ENCODE measurements at places on chromosomes 7 and 10. TPM values are rescaled to one million over a fixed set of nuclear protein-coding genes. Genes with fewer than 3 reads are reported as not detected.
A peak's percentile ranks its signal among the peaks of the same experiment; 100 is the strongest.

DNA sequence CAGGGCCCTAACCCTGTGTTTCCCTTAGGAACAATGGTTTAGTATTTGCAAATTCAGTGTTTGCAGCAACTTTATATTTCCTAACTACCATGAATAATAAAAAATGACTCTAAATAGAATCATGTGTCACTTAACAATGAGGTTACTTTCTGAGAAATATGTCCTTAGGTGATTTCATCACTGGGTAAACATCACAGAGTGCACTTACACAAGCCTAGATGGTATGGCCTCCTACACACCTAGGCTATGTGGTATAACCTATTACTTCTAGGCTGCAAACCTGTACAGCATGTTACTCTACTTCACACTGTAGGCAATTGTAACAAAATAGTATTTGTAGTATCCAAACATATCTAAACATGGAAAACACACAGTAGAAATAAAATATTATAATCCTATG is 1174.6 kb upstream of the LRRTM3 start:
- no peak for DNase-seq

NKX1-2 gene
- not detected for total RNA-seq

GRCh38 chr7:104497379-104497967 is 169.1 kb downstream of the LHFPL3 start:
- DNase-seq, result no peak

TCAF1 gene
- total RNA-seq, result 36.1 TPM

PRPS1L1 gene
- total RNA-seq, result not detected

GRCh38 chr10:58030208-58030607 is 237.5 kb downstream of the IPMK start:
- DNase-seq, result no peak

- DNase-seq, result no peak
Observed at GRCh38 chr7:137953665-137954470, 48.0 kb downstream of the CREB3L2 start.

DNA sequence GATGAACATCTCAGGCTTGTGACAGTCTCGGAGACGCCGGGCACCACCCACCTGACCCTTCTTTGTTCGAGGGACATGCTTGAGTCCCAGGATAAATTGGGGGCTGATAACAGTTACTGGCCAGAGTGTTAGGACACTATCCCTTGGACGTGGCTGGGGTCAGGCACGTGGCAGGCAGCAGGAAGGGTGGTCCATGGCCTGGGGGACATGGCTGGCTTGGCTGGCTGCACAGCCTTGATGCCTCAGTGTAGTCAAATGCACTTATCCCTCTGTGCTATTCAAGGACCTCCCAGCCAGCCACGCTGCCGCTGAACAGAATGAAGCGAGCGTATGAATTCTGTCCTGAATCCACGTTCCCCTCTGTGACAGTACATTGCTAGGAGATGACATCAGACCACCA is 662.0 kb upstream of the FOXK1 start:
- DNase-seq, result no peak

GRCh38 chr10:70477661-70478162 is 855 bp upstream of the PALD1 start:
- DNase-seq, result no peak

- DNase-seq, result no peak
Observed at GRCh38 chr7:150968734-150969372, 9.3 kb downstream of the KCNH2 start.

- DNase-seq, result peak; percentile 72
Observed at GRCh38 chr10:123995082-123995460, 98.3 kb downstream of the CHST15 start.

MNX1 gene
- not detected for total RNA-seq

- no peak for DNase-seq
Observed at GRCh38 chr7:12398186-12398585, 5.5 kb downstream of the VWDE start.

DNA sequence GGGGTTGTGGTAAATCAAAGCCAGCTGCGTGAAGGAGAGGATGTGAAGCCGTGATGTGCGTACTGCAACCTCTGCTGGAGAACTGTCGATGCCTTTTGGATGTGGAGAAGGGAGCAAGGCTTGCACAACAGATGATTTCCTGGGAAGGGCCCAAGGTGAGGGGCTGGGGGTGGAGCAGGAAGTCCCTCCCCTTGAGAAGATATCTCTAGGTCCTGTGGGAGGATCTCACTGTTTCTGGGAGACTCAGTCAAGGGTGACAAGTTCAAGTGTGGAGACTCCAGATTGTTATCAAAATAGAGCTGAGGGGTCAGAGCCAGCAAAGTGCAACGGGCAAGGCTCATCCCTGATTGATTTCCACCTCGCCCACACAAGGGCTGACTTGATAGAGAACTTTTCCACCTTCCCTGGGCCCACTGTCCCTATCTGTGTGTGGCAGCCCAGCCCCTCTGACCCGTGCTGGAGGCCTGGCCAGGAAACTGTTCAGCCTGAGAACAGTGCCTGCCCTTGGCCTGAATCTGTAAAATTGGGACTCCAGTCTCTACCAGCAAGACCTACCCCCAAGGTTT is 55.0 kb downstream of the COL13A1 start:
- no peak for DNase-seq

RELN gene
- total RNA-seq, result 6.2 TPM

DNA sequence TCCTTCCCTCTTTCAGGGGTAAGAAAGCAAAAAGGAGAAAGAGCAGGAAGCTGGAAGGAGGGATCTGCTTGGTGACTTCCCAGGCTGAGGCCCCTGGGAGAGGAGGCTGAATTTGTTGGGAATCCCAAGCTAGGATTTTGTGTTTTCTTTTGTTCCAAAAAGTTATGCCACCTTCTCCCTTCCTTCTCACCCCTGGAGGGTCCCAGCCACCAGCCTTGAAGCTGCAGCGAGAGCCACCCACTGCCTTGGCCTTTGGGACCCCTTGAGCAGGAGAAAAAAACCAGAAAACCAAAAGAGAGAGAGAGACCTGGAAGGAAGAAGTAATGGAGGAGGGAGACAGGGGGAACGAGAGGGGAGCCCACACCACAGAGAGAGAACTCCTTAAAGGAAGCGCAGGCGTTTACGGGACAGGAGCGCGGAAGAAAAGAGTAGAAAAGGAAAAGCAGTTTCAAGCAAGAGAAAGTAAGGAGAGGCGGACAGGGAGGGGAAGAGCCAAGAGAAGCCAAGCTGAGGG is 7.2 kb downstream of the VAX1 start:
- DNase-seq, result no peak

ELN gene
- total RNA-seq, result 354 TPM

Measured in posterior vena cava (tissue), 2 donors.